Keratinocyte (primary cell): ENCODE measurements at places on chromosomes 13 and 19. TPM values are rescaled to one million over a fixed set of nuclear protein-coding genes. Genes with fewer than 3 reads are reported as not detected.

The SIGLECL1 gene
- not detected in 3 replicates for polyA plus RNA-seq

The FFAR1 gene
- polyA plus RNA-seq, result not detected in 3 replicates

The DCT gene
- polyA plus RNA-seq, result 0.04 to 0.08 TPM in 2 of 3 replicates, not detected in the other

The ZIC2 gene
- polyA plus RNA-seq, result not detected in 3 replicates

The NTF4 gene
- 5.5 to 14.4 TPM (median 8.3 TPM) in 3 replicates for polyA plus RNA-seq

The ZNF154 gene
- polyA plus RNA-seq, result 1.7 to 2.8 TPM (median 2.3 TPM) in 3 replicates

The SLC7A9 gene
- polyA plus RNA-seq, result 0.06 to 0.31 TPM (median 0.20 TPM) in 3 replicates

The ALOX5AP gene
- polyA plus RNA-seq, result 0.31 to 0.98 TPM (median 0.62 TPM) in 3 replicates

The ZNF296 gene
- 0.13 to 1.6 TPM (median 0.25 TPM) in 3 replicates for polyA plus RNA-seq

The HCST gene
- 0.19 to 0.30 TPM (median 0.25 TPM) in 3 replicates for polyA plus RNA-seq

The THSD1 gene
- 9.2 to 15.4 TPM (median 9.7 TPM) in 3 replicates for polyA plus RNA-seq

The ADAMTSL5 gene
- 4.2 to 8.5 TPM (median 5.7 TPM) in 3 replicates for polyA plus RNA-seq

The NOVA2 gene
- not detected in 3 replicates for polyA plus RNA-seq

The ZNF560 gene
- 0.04 to 0.19 TPM (median 0.15 TPM) in 3 replicates for polyA plus RNA-seq

The TICAM1 gene
- polyA plus RNA-seq, result 2.1 to 2.5 TPM (median 2.2 TPM) in 3 replicates

The ADGRE3 gene
- not detected in 3 replicates for polyA plus RNA-seq

The ZNF99 gene
- polyA plus RNA-seq, result not detected in 3 replicates

The MYO9B gene
- 14.3 to 17.9 TPM (median 14.4 TPM) in 3 replicates for polyA plus RNA-seq

The F10 gene
- polyA plus RNA-seq, result not detected in 3 replicates

The CDX2 gene
- polyA plus RNA-seq, result not detected in 3 replicates

The NLRP5 gene
- not detected in 3 replicates for polyA plus RNA-seq

The PNPLA6 gene
- 22.4 to 40.0 TPM (median 33.1 TPM) in 3 replicates for polyA plus RNA-seq

The ZNF548 gene
- polyA plus RNA-seq, result 8.5 to 11.4 TPM (median 10.8 TPM) in 3 replicates

The EMP3 gene
- polyA plus RNA-seq, result 177 to 217 TPM (median 195 TPM) in 3 replicates

The CLASRP gene
- polyA plus RNA-seq, result 15.7 to 21.4 TPM (median 19.7 TPM) in 3 replicates

The LGALS4 gene
- polyA plus RNA-seq, result 0.11 to 0.30 TPM (median 0.13 TPM) in 3 replicates

The INSR gene
- polyA plus RNA-seq, result 0.98 to 1.9 TPM (median 1.2 TPM) in 3 replicates

The YIF1B gene
- 38.1 to 66.5 TPM (median 47.6 TPM) in 3 replicates for polyA plus RNA-seq

The PEAK3 gene
- polyA plus RNA-seq, result not detected in 3 replicates

The FCGBP gene
- 0.02 to 0.12 TPM (median 0.10 TPM) in 3 replicates for polyA plus RNA-seq

The SOX1 gene
- polyA plus RNA-seq, result not detected in 3 replicates

The KLC3 gene
- 14.7 to 27.9 TPM (median 15.3 TPM) in 3 replicates for polyA plus RNA-seq

The ZNF701 gene
- polyA plus RNA-seq, result 6.0 to 7.2 TPM (median 7.0 TPM) in 3 replicates

The MCEMP1 gene
- 0.09 TPM in 1 of 3 replicates, not detected in the others for polyA plus RNA-seq

The IL4I1 gene
- 0.09 to 0.22 TPM (median 0.13 TPM) in 3 replicates for polyA plus RNA-seq

The CXCL17 gene
- 0.06 TPM in 1 of 3 replicates, not detected in the others for polyA plus RNA-seq

The ZSCAN5C gene
- not detected in 3 replicates for polyA plus RNA-seq

The NKG7 gene
- polyA plus RNA-seq, result not detected in 3 replicates

The TMPRSS9 gene
- not detected in 3 replicates for polyA plus RNA-seq

The SIAH3 gene
- 0.12 to 0.19 TPM (median 0.17 TPM) in 3 replicates for polyA plus RNA-seq

The LTBP4 gene
- polyA plus RNA-seq, result 25.9 to 48.0 TPM (median 29.6 TPM) in 3 replicates

The TSHZ3 gene
- polyA plus RNA-seq, result 2.2 to 3.6 TPM (median 3.0 TPM) in 3 replicates

The TUBA3C gene
- not detected in 3 replicates for polyA plus RNA-seq

The ZNF728 gene
- polyA plus RNA-seq, result not detected in 3 replicates

The TBXA2R gene
- not detected in 3 replicates for polyA plus RNA-seq
